ENCODE measurements at places on chromosomes 6 and 20.

GRCh38 chr20:64086801-64087200 is 2.6 kb upstream of the LKAAEAR1 start:
- no peak for DNase-seq

DNA sequence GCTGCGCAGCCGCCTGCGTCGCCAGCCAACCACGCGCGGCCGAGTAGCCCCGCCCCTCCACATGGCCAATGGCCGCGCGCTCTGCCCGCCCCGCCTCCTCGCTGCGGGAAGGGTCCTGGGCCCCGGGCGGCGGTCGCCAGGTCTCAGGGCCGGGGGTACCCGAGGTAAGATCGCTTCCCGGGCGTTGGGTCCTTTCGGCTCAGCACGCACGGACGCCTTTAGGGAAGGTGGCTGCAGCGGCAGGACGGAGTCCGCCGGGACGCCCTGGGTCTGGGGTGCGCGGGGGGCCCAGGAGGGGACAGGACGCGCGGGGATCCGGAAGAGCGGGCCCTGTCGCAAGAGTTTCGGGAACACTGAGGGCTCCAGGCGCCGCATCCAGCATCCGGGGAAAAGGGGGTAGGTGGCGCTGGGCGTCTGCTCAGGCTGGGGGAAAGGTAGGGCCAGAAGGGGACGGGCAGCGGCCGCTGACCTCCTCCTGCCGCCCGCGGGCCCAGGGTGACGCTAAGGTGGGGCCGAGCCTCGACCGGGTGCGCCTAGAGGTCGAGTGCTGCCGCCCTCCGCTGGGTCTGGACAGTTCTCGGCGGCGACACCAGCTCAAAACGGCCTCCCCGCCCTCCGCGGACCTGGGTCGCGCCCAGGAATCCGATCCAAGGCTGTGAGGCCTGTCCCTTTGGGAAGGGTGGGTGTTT is at the start of gene MAVS:
MAVS (plus strand) TSS at position 95 of the 689 bp plus-strand sequence. CDS start 7,791 bp downstream, outside the sequence.
- peak; percentile 85 for DNase-seq

GRCh38 chr6:4790158-4790899 is 14.1 kb downstream of the CDYL start:
- DNase-seq: no peak

- no peak for DNase-seq
Measured at GRCh38 chr6:151747896-151748295, 59.6 kb upstream of the ESR1 start.

GRCh38 chr6:123844011-123844410 is 40.3 kb downstream of the NKAIN2 start:
- no peak for DNase-seq

DNA sequence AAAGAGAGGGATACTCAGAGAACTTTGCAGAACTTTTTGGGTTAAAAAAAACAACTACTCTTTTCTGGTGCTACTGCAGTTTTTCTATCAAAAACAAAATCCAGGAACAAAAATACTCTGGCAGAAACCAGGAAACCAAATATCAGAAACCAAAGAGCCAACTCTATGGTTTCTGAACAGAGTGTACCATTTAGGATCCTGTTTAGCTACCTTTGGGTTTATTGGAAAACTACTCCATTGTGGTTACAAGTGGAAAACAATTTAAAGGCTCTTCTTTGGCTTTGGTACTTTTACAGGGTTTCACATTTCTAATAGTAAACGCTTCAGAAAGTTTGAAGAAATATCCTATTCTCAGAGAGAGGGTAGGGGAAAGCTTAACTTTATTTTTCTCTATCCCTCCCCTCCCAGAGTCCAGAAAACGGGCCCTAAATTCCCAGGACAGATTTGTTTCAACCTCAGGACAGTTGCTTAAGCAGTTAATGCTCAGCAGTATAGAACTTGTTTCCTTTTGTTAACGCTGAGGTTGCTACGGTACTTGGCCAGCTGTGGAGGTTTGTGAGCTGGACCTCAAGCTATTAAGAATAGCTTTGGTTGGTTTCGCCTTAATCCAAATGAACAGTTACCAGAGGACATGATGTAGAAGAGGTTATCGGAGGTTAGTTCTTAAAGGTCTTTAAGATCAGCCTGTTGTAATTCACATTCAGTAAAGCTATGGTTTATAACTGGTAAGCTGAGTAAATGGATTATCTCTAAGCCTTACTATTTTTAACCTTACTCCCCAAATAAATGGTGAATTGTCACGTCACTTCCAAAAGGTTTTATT is 47.9 kb downstream of the FOXO3 start:
- DNase-seq: no peak

GRCh38 chr20:4780245-4780644 is 58.5 kb downstream of the PRND start:
- DNase-seq: no peak

GRCh38 chr6:109237986-109238329 is 142.7 kb downstream of the CEP57L1 start:
- DNase-seq: no peak

GRCh38 chr6:24718449-24719124 is 367 bp downstream of the C6orf62 start:
- DNase-seq: no peak

GRCh38 chr6:89610149-89610642 is 28.4 kb downstream of the LYRM2 start:
- peak; percentile 43 for DNase-seq

GRCh38 chr6:165976684-165977083 is 191.0 kb downstream of the TBXT start:
- DNase-seq: no peak

DNA sequence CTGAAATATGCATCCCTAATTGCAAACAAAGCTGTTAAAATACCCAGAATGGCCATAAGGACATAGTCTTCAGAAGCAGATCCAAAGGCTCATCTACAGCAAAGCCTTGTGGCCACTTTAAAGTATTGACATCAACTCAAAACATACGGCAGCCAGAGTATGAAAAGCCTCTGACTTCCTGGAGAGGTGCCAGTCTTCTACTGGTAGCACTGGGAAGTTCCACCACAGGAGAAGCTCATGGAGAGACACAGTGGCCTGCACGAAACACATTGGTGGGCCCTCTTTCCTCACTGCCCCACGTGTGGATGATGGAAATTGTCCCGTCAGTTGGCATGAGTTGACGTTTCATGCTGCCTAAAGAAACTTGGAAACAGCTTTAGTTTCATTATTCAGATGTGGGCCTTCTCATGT is 202.6 kb upstream of the HEY2 start:
- DNase-seq: peak; percentile 1

- DNase-seq: no peak
Measured at GRCh38 chr6:151054306-151054705, 185.5 kb upstream of the AKAP12 start.

DNA sequence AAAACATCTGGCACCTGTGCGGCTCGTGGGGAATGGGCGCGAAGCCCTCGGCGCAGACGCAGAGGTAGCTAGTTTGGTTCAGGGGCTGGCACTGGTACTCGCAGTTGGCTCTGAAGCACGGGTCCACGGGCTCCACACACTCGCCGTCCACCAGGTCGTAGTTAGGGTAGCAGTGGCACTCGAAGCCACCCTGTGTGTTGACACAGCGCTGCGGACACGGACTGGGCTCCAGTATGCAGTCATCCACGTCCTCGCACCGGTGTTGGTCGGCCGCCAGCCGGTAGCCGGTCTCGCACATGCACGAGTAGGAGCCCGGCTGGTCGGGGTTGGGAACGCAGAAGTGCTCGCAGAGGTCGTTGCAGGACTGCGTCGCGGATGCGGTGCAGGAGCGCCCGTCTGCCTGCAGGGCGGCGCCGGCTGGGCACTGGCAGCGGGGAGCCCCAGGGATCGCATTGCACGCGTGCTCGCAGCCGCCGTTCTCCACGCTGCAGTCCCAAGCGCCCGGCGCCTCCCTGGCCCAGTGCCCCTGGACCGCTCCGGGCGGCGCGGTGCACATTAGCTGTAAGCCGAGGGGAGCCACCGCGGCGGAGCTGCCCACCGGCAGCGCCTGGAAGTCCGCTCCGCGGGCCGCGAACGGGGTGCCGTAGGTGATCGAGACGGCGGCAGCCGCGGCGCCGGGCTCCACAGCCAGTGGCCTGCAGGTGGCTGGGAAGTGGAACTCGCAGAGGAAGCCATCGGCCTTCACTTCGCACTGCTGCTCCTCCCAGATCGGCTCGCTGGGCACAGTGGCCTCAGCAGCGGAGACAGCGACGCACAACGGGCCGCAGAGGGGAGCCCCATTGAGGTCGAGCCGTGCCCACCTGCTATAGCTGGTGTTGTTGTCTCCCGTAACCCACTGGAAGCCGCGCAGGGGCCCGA is 930 bp downstream of the THBD start:
- peak; percentile 12 for DNase-seq

DNA sequence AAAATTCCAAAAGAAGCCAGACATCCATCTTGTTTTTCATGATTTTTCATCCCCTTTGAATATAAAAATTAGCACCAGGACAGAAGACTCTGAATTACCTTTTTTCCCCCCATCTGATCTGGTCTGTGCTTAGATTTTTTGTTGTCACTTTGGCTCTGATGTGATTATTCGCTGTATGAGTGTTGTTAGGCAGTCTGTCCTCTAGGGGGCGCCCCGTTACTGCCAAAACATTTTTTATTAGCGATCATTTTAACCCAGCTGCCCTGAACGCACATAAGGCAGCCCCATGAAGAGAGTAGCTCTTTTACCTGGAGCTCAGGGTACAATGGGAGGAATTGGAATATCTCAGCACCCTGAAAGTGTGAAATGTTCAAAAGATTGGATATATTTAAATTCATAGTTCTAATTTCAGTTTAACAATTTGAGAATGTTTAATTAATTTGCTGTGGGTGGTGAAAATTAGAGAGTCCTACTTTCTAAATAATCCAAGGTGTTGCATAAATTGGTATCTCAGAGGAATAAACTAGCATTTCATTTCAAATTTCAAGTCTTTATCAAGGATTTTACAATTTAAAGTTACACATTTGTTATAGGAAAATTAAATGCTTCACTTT is 60.8 kb downstream of the PRPH2 start:
- DNase-seq: peak; percentile 75

DNA sequence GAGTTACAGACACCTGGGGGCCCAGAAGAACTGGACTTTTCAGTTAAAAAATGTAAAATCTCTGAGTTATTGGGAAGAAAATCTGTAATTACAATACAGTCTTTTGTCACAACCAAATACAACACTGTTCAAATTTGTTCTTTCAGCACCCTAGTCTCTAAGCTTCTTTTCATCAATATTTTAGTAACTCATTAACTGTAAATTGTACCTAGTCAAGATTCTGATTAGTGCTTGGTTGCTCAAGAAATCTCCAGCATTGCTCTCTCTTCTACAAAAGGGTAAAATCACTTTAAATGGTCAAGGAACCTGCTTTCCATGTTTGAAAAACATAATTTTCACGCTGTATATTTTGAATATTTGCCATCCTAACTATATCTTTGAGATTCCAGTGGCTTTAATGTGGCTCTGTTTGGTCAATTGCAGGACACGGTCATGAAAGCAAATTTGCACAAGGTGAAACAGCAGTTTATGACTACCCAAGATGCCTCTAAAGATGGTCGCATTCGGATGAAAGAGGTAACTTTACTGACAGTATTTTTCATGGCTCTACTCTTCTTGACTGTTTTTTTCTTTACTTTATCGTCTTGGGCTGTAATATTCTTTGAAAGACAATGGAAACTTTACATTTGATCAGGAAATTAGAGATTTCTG is 9.2 kb downstream of the SCGN start:
- DNase-seq: no peak

DNA sequence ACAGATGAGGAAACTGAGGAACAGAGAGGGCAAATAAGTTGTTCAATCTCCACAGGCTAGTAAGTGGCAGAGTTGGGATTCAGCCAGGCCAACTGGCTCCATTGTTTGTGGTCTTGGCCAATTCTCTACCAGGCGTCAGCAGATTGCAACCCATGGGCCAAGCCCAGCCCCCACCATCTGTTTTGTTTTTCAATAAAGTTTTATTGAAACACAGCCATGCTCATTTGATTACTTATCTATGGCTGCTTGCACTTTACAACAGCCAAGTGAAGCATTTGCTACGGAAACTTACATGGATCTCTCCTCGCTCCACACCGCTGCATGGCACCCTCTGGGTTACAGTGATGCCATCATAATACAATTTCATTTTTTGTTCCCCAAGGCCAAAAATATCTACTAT is 90.8 kb downstream of the ZNF217 start:
- DNase-seq: no peak

DNA sequence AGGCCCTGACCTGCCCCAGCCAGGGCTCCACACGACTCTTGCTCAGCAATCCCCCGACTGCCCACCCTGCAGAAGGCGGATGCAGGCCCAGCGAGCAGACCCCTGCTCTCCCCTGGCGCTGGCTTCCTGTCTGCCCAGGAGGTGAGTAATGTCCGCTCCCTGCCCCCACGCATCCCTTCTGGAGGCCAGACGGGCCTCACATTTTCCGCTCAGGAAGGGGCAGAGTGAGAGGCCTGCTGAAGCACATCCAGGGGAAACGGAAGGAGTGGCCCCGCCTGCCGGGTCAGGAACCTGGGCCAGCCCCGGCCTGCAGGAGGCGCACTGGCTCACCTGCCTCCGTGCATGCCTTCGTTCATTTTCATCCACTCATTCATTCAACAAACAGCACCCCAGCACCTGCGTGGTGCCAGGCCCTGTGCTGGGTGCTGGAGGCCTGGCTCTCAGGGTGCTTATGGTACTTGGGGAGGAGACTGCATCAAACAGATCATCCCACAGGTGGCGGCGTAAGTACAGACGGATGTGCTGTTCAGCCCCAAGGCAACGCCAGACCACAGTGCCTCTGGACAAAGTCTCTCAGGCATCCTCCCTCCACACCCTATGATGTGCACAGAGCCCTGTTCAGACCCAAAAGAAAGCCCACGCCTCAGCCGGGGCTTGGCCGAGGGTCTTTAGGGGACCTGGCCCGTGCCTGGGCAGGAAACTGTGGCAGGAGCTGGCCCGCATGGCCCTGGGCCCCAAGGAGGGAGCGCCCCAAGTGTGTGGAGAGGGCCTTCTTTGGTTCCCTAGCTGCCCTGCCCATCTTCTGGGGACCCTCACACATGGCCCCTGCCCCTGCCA is 112.1 kb downstream of the ASXL1 start:
- peak; percentile 80 for DNase-seq

DNA sequence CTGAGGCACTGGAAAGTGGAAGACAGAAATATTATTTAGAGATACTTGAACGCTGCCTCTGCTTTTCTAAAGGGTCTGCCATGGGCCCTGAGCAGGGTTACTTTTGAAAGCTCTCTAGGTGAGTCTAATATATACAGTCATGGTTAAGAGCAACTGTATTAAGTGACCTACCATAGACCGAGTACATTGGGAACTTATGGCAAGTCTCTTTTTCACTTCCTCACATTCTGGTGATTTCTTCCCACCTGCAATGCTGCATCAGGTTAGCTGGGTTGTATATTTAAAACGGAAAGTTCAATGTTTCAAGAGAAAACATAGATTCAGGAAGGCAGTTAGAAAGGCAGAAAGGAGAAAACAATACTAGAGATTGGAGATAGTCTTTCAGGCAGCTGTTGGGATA is 154.7 kb downstream of the PHF3 start:
- DNase-seq: no peak

- DNase-seq: no peak
Measured at GRCh38 chr20:57807401-57808263, 97.8 kb upstream of the PMEPA1 start.

GRCh38 chr6:157047951-157048350 is 270.8 kb downstream of the ARID1B start:
- no peak for DNase-seq
